ENCODE measurements at places on chromosomes 4 and X. TPM values are rescaled to one million over a fixed set of nuclear protein-coding genes. Genes with fewer than 3 reads are reported as not detected.

The EGFL6 gene
- total RNA-seq: 0.64 TPM

The TMPRSS11A gene
- total RNA-seq: not detected

The RGN gene
- total RNA-seq: not detected

- no peak overlapping the region for H3K4me3 ChIP-seq
- peaks cover 2% of the 10 kb centered on the region for H3K27me3 ChIP-seq
- no peak overlapping the region for H3K27ac ChIP-seq
Measured at GRCh38 chrX:100494646-100495370, 84.7 kb upstream of the PCDH19 start.

DNA sequence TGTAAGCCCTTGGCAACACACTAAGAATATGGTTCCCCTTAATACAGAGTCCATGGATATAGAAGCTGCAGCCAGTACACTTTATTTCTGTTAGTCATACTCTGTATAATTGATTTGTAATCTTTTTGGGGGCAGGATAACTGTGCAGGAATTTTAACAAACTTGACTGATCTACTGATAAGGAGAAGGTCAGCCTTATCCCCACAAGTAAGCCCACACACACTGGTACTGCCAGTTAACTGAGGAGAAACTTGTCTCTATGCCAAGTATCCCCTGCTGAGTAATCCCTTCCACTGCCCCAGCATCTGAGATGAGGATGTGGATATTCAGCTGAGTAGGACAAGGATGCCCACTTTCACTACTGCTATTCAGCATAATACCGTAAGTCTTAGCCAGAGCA lies 154.9 kb upstream of the CXXC4 start:
- H3K36me3 ChIP-seq: no peaks in the 10 kb centered on the region
- no peaks in the 10 kb centered on the region for H3K27me3 ChIP-seq
- H3K4me3 ChIP-seq: no peak overlapping the region
- H3K4me1 ChIP-seq: no peaks in the 10 kb centered on the region
- no peak for DNase-seq
- H3K27ac ChIP-seq: no peak overlapping the region

DNA sequence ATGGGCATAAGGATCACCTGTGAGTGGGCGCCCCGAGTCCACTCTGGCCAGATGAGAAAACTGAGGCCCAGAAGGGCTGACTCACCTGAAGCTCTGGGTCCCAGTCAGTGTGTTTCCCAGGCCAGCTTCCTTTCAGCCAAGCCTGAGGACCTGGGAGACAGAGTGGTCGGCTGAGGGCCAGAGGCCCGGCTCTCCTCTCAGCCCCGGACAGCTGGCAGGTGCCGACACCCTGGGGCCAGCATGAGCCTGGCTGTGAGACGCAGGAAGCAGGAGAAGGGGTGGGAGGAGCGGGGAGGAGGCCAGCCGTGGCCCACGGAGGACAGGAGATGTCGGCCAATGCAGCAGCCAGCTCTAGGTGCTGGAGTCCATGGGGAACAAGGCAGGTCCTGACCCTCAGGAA lies 28.9 kb downstream of the ATP2B3 start:
- DNase-seq: no peak
- H3K4me1 ChIP-seq: no peaks in the 10 kb centered on the region
- H3K27me3 ChIP-seq: no peaks in the 10 kb centered on the region
- H3K4me3 ChIP-seq: no peak overlapping the region
- H3K27ac ChIP-seq: no peak overlapping the region
- no peaks in the 10 kb centered on the region for H3K36me3 ChIP-seq

DNA sequence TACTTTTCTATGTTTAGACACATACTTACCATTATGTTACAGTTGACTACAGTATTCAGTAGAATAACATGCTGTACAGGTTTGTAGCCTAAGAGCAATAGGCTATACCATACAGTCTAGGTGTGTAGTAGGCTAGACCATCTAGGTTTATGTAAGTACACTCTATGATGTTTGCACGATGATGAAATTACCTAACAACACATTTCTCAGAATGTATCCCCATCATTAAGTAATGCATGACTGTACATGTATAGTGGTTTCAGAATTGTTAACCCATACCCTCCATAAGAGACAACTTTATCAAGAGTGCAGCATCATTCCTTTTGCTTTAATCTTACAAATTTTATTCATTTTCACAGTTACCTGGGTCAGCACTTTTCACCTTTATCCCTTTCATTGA lies 126.8 kb downstream of the CLCN5 start:
- no peak for DNase-seq
- H3K36me3 ChIP-seq: no peaks in the 10 kb centered on the region
- no peak overlapping the region for H3K4me3 ChIP-seq
- no peak overlapping the region for H3K27ac ChIP-seq
- H3K27me3 ChIP-seq: no peaks in the 10 kb centered on the region

All from activated CD4-positive, alpha-beta memory T cell treated with anti-CD3 and anti-CD28 coated beads for 36 hours (primary cell).